ENCODE measurements at places on chromosomes 4 and X.

GRCh38 chr4:114282937-114283336 is 303.5 kb upstream of the ARSJ start:
- no peak overlapping the region for H3K4me3 ChIP-seq
- H3K27ac ChIP-seq = no peak overlapping the region
- DNase-seq = no peak
- H3K27me3 ChIP-seq = no peaks in the 10 kb centered on the region

- DNase-seq = no peak
- H3K27me3 ChIP-seq = no peaks in the 10 kb centered on the region
- no peak overlapping the region for H3K4me3 ChIP-seq
- H3K36me3 ChIP-seq = no peaks in the 10 kb centered on the region
- H3K27ac ChIP-seq = no peak overlapping the region
- H3K4me1 ChIP-seq = no peaks in the 10 kb centered on the region
Observed at GRCh38 chr4:41725254-41725653, 23.3 kb downstream of the PHOX2B start.

GRCh38 chr4:152460488-152460887 is 75.4 kb downstream of the FBXW7 start:
- peaks cover 15% of the 10 kb centered on the region for H3K4me1 ChIP-seq
- no peak for DNase-seq
- no peaks in the 10 kb centered on the region for H3K36me3 ChIP-seq
- H3K4me3 ChIP-seq = no peak overlapping the region

- H3K36me3 ChIP-seq = peaks cover 4% of the 10 kb centered on the region
- no peak overlapping the region for H3K4me3 ChIP-seq
- no peak overlapping the region for H3K27ac ChIP-seq
- no peaks in the 10 kb centered on the region for H3K4me1 ChIP-seq
- H3K27me3 ChIP-seq = no peaks in the 10 kb centered on the region
Observed at GRCh38 chr4:1998296-1998695, 10.5 kb downstream of the NELFA start.

GRCh38 chr4:138256608-138257007 is 14.5 kb upstream of the SLC7A11 start:
- no peak overlapping the region for H3K27ac ChIP-seq
- no peaks in the 10 kb centered on the region for H3K27me3 ChIP-seq
- DNase-seq = no peak
- no peaks in the 10 kb centered on the region for H3K4me1 ChIP-seq

DNA sequence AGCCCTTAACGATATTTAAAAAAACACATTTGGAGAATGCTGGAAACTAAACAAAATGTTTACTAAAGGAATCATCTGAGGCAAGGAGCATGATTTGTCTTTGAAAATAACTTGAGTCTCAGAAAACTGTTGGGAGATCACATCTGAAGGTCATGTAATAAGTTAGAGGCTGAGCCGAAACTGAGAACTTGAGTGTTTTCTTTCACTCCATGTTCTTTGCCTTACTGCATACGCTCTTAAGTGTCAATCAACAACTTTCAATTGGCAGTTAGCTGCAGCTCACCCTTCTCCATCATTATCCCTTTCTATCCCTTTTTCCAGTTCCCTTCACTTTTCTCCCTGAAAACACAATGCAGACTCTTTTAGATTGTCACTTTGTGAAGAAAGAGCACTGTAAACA is 216.2 kb downstream of the ADGRA3 start:
- H3K36me3 ChIP-seq = no peaks in the 10 kb centered on the region
- DNase-seq = no peak
- no peaks in the 10 kb centered on the region for H3K4me1 ChIP-seq
- no peaks in the 10 kb centered on the region for H3K27me3 ChIP-seq

DNA sequence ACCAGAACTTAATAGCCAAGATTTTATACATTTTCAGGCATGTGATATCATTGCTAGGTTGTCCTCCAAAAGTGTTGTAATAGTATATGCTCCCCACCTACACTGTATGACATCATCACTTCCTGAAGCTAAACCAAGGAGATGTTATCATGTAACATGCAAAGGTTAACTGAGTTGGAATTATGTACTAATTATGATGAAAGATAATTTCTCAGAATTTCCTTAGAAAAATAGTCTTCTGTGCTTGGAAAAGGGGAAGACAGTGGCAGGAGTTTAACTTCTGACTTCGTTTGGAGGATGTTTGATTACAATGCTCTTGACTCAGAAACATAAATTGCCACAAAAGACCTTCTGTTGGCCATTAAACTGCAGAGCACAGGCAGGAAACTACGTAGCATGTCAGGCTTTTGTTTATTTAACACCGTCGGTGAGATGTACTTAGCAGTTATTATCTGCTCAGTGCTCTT is 83.6 kb upstream of the GUCY1A1 start:
- H3K36me3 ChIP-seq = no peaks in the 10 kb centered on the region
- no peak for DNase-seq
- H3K27me3 ChIP-seq = no peaks in the 10 kb centered on the region
- H3K4me1 ChIP-seq = no peaks in the 10 kb centered on the region

DNA sequence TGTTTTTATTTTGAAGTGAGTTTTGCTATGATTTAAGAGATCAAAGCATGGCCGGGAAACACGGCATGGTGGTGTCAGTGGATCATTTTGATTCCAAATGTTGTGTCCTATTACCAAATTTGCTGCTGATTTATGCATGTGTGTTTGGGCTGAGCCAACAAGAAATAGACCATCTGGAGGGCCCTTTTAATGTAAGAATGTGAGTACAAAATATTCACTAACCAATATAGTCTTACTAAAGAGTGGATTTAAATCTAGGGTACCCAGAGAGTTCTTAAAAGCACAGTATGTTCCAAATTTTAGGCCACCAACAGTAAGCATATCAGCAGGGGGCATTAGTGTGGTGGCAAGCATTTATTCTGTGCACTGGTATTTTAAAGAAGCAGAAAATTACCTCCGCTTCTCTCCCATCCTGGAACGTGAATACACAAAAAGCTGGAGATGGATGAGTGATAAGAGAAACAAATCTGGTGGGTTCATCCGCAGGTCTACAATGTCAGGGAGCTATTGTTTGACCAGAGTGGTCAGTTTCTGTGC is 444.4 kb upstream of the IGFBP7 start:
- DNase-seq = no peak
- no peaks in the 10 kb centered on the region for H3K4me1 ChIP-seq
- H3K27ac ChIP-seq = no peak overlapping the region
- H3K36me3 ChIP-seq = no peaks in the 10 kb centered on the region

- no peak overlapping the region for H3K27ac ChIP-seq
- H3K4me3 ChIP-seq = no peak overlapping the region
- no peaks in the 10 kb centered on the region for H3K4me1 ChIP-seq
- H3K36me3 ChIP-seq = no peaks in the 10 kb centered on the region
Observed at GRCh38 chr4:90715242-90715641, 588.0 kb downstream of the CCSER1 start.

DNA sequence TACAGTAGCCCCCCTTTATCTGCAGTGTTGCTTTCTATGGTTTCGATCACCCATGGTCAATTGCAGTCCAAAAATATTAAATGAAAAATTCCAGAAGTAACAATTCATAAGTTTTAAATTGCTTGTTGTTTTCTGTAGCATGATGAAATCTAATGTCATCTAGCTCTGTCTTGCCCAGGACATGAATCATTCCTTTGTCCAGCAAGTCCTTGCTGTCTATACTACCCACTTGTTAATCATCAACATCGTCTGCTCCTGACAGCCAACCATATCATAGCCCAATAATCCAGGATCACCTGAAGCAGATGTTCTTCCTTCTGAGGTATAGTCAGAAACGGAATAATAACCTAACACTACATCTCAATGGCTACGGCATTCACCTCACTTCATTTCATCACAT is 79.8 kb downstream of the ADAMTS3 start:
- no peaks in the 10 kb centered on the region for H3K4me1 ChIP-seq
- no peak overlapping the region for H3K27ac ChIP-seq
- H3K27me3 ChIP-seq = no peaks in the 10 kb centered on the region
- H3K4me3 ChIP-seq = no peak overlapping the region

DNA sequence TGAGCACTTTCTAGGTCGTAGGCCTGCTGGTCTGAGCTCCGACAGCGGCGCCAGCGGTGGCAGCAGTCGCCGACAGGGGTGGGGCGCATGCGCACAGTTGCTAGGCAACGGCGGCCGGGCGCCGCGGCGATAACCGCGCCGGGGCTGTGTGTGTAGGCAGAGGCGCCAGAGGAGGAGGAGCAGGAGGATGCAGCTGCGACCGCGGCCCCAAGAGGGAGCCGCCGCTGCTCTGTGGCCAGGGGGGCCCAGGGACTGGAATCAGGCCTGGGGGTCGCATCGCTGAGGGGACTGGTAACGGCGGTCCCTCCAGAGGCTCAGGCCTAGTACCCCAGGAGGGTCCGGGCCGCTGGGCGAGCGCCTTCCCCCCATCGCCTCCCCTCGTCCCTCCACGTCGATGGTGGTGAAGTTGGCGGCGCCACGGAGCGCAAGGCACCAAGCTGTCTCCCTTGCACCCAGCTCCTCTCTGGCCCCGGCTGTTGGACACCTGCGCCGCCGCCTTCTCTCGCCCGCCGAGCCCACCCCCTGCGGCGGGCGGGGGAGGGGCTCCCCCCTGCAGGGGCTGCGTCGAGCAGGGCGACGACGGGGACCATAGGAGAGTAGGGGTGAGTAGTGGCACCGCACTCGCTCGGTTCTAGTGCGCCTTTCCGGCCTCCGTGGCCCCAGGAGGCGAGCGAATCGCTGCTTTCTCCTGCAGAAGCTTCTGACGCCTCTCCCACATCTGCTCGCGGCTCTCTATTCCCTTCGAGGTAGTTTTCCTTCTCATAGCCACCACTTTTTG is 58.6 kb upstream of the ZC4H2 start:
- no peaks in the 10 kb centered on the region for H3K27me3 ChIP-seq
- H3K4me1 ChIP-seq = no peaks in the 10 kb centered on the region
- peak within 1 kb of the TSS; percentile 61 for H3K27ac ChIP-seq
- DNase-seq = peak; percentile 66

GRCh38 chr4:181971411-181971810 is 271.8 kb upstream of the TENM3 start:
- H3K27me3 ChIP-seq = no peaks in the 10 kb centered on the region
- no peak for DNase-seq
- H3K27ac ChIP-seq = no peak overlapping the region
- H3K4me1 ChIP-seq = no peaks in the 10 kb centered on the region

DNA sequence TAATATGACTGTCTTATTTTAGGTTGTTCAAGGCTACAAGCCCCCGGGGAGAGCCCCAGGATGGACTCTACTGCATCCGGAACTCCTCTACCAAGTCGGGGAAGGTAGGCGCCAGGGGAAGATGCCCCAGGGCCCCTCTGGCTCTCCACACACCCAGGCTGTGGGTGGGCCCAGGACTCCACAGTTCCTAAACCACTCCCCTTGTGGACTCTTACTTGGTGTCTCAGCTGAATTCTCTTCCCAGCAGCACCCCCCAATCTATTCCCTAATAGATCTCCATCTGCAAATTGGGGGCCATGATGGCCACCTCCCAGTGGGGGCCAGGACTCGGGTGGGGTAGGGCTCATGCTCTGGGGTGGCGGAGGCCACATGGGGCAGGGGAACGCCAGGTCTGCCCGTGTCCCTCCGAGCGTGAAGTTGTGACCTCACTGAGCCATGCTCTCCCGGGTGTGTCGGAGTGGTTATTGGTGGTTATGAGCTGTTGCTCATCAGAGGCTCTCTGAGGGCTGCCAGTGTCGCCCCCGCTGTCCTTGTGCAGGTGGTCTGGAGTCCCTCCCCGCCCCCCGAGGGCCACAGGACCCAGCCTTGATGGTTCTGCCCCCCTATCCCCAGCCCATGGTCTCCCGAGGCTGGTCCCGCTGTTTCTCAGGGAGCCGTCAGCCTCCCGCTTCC is 11.2 kb upstream of the ADD1 start:
- peaks cover 57% of the 10 kb centered on the region for H3K36me3 ChIP-seq
- no peaks in the 10 kb centered on the region for H3K27me3 ChIP-seq
- no peak for DNase-seq
- peaks cover 30% of the 10 kb centered on the region for H3K4me1 ChIP-seq
- H3K4me3 ChIP-seq = no peak overlapping the region
- no peak overlapping the region for H3K27ac ChIP-seq

- no peak overlapping the region for H3K27ac ChIP-seq
- peaks cover 15% of the 10 kb centered on the region for H3K4me1 ChIP-seq
- no peaks in the 10 kb centered on the region for H3K27me3 ChIP-seq
- DNase-seq = no peak
Observed at GRCh38 chrX:19758539-19758938, 128.9 kb downstream of the SH3KBP1 start.

GRCh38 chrX:3541336-3541735 is 172.1 kb downstream of the PRKX start:
- H3K4me3 ChIP-seq = no peak overlapping the region
- no peak for DNase-seq
- H3K4me1 ChIP-seq = no peaks in the 10 kb centered on the region
- H3K27ac ChIP-seq = no peak overlapping the region
- no peaks in the 10 kb centered on the region for H3K36me3 ChIP-seq

DNA sequence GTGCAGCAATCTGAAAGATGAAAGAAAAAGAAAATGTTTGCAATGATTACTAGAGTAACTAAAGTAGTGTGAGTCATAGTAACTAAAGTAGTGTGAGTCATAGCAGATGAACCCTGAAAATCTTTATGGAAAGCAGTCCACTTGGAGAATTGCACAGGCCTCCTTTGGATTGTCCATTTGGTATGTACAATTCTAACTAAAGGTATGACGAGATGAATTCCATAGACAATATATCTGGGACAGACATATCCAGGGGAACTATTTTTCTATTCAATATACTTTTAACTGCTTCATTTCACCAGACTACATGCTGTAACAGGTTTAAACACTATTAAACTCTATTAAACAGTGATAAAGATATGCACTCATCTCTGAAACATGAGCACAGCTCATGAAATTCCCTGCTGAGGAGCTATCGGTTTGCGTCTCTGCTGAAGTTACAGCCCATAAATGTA is 798.7 kb downstream of the PCDH7 start:
- no peak for DNase-seq
- H3K4me1 ChIP-seq = no peaks in the 10 kb centered on the region

DNA sequence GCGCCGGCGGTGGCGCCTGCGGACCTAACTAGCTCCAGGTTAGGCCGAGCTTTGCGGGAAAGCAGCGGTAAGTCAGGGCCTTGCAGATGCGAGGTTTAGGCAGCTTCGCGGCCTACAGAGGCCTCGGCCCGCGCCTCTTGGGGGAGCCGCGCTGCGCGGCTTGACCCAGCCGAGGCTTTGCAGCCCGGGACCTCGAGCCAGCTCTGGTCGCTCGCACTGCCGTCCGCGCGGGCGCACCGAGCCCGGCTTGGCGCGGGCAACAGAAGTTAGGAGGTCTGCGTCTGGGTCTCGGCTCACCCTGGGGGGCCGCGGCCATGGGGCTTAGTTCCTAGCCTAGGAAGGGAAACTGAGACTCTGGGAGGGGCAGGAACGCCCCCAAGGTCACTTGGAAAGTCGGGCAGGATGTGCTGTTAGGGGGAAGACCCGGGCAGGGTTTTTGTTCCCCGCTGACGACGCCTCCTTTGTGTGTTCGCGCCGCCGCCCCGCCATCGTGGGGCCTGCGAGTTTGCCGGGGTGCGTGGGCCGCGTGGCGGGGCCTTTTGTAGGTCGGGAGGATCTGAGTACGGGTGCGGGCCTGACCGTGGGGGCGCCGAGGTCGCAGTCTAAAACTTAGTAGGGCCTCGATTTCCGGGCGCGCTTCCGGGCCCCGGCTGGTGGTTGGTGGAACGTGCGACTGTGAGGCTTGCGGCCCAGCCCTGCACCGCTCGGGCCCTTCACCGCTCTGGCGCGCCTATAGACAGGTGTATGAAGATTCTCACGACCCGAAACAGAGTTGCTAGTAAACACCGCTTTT is 482 bp downstream of the RNF4 start:
- H3K4me1 ChIP-seq = peaks cover 34% of the 10 kb centered on the region
- peak overlapping the region; percentile 89 for H3K4me3 ChIP-seq
- H3K27me3 ChIP-seq = no peaks in the 10 kb centered on the region
- peak overlapping the region; percentile 98 for H3K27ac ChIP-seq
- peak; percentile 67 for DNase-seq
